ENCODE measurements at places on chromosomes 7 and 10. TPM values are rescaled to one million over a fixed set of nuclear protein-coding genes. Genes with fewer than 3 reads are reported as not detected.

DNA sequence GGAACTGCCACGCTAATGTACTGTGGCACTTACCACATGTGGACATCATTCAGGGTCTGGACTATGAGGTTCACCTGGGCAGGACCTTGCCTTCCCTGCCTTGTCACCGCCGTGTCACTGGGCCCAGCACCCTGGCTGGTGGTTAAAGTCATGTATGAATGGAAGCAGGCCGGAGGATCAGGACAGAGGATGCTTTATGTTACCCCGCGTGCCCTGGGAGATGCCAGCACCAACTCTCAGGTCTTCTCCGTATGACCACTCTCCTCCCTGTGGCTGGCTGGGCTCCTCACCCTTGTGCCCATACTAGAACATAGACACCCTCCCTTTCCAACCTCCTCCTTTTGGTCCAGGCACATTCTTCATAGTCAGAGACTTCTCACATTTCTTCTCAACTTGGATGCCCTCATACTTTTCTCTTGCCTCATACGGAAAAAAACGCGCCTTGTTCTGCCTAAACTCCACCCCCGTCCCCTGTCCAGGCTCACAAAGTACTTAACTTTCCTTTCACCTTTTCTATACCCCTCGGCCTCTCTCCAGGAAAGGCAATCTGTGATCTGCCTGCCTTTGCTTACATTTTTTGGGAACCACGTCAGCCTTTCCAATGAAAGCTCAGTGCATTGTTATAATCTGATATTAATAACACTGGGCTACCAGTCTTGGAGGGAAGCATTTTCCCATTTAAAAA is 240.0 kb downstream of the TEX36 start:
- no peak for DNase-seq

- DNase-seq, result no peak
These were observed 681.3 kb downstream of the TNS3 start for GRCh38 chr7:46900312-46901263.

DNA sequence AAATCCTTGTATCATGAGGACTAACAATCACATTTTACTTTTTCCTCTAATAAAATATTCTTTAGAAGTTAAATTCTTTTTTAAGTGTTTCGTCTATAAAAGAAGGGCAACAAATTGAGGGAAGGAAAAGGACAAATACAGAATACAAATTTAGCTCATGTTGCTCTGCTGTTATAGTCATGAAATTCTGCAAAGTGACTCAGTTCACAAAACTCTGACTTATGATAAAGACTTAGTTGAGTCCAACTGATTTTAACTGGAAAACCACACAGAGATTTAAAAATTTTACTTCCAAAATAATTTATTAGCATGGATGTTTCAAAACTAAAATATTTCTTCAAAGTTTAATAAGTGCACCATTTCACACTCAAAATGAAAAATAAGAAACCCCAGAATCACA is 75.0 kb upstream of the GPR22 start:
- no peak for DNase-seq

- no peak for DNase-seq
These were observed 76.4 kb upstream of the CCNY start for GRCh38 chr10:35259769-35260397.

- no peak for DNase-seq
These were observed 35.3 kb downstream of the VSTM4 start for GRCh38 chr10:49080071-49080470.

The OR2A1 gene
- total RNA-seq, result 0.12 TPM

The MGMT gene
- 23.9 TPM for total RNA-seq

The FKBP9 gene
- total RNA-seq, result 3.4 TPM

The SNX13 gene
- total RNA-seq, result 40.9 TPM

The TAF6 gene
- 39.5 TPM for total RNA-seq
